ENCODE measurements at places on chromosomes 5 and 9. TPM values are rescaled to one million over a fixed set of nuclear protein-coding genes. Genes with fewer than 3 reads are reported as not detected.

Gene C5
- total RNA-seq, result 1.2 TPM

Gene OCLN
- 35.1 TPM for total RNA-seq

Gene AK6
- 13.6 TPM for total RNA-seq

Gene PCSK5
- total RNA-seq, result 17.0 TPM

Gene RUFY1
- 58.2 TPM for total RNA-seq

GRCh38 chr9:72441848-72442607, 77.0 kb upstream of the ZFAND5 start:
- no peak for DNase-seq

GRCh38 chr5:145324101-145324500, 511.0 kb downstream of the PRELID2 start:
- DNase-seq, result no peak

- DNase-seq, result no peak
Observed at GRCh38 chr5:32276173-32276853, 36.4 kb downstream of the MTMR12 start.

- DNase-seq, result no peak
Observed at GRCh38 chr5:10635867-10636350, 72.0 kb downstream of the ANKRD33B start.

- no peak for DNase-seq
Observed at GRCh38 chr9:7154003-7154619, 396.3 kb downstream of the KDM4C start.

DNA sequence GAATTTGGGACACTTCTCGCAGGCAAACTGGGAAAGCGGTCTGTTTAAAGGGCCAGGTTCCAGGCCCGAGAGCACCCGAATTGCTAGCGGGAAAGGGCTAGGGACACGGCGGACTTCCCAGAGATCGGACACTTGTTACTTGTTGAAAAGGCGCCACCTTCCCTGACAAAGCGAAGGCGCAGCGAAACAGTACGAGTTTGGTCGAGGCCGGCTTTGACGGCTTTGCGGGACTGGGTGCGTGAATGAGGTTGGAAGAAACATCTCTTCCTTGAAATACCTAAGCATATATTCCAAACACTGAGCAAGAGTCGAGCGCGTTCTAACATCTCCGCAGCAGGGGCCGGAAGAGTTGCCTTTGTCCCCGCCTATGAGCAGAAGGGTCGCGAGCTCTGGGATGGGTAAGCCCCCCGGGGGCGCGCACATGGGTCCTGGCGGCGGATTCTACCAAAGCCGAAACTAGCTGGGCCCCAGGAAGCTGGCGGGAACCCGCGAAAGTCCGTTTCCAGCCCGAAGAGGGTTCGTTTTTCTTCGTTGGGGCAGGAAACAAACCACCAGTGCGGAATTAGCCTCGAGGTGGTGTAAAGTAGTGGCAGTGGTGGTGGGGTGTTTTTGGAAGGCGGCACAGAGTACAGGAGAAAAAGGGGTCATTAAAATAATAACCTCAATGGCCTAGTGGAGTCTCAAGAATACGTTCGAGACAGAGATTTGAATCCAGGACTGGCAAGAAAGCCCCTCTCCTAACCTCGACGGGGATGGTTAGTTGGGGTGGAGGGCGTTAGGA, 1.5 kb downstream of the GDNF start:
- DNase-seq, result no peak

GRCh38 chr5:10401498-10401897, 40.2 kb upstream of the ROPN1L start:
- no peak for DNase-seq

DNA sequence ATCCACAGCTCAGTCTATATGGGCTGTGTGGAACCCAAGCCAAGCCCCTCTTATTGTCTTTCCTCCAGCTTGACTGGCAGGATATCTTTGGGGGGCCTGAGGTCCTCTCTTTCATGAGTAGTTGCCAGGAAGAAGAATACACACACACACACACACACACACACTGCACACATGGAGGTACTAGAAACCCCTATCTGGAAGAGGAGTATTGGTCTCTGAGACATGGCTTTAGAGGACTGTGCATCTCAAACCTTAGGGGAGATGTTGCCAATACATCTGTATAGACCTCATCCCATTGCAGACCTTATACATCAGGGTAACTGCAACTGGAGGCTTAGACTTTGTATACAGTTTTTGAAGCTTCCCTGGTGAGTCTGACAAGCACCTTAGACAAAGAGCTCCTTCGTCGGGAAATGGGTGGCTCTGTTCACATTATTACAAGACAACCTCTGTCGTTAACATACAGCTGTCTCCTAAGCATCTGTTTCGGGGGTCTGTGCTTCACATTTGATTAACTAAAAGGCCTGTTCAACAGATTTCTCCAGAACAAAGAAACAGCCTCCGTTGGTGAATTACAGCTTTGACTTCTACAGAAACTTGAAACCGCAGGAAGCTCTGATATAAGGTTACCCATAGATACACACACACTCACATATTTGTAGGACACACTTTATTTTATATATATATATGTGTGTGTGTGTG, 5.5 kb upstream of the ENTREP1 start:
- no peak for DNase-seq

- no peak for DNase-seq
Observed at GRCh38 chr5:41840251-41840650, 30.0 kb downstream of the OXCT1 start.
